Gastrocnemius medialis (tissue), 4 donors: ENCODE measurements at places on chromosomes 3 and 15.

DNA sequence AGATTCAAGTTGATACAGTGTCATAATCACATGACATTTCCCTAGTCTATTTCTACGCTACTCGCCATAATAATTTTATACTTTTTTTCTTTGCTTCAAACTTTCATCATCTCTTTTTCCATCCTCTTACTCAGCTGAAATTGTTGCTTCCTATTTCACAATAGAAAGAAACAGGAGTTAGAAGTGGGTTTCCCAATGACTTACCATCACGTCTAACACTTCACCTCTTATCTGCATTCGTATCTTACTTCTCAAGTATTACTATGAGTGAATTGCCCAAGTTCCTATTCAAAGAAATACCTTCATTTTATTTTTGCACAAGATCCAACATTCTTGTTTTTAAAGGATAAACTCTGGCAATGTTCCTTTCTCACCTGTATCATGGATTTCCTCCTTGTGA is 1539.9 kb downstream of the SI start:
- DNase-seq: no peak

- DNase-seq: no peak
Observed at GRCh38 chr3:147157631-147158030, 248.7 kb downstream of the ZIC4 start.

DNA sequence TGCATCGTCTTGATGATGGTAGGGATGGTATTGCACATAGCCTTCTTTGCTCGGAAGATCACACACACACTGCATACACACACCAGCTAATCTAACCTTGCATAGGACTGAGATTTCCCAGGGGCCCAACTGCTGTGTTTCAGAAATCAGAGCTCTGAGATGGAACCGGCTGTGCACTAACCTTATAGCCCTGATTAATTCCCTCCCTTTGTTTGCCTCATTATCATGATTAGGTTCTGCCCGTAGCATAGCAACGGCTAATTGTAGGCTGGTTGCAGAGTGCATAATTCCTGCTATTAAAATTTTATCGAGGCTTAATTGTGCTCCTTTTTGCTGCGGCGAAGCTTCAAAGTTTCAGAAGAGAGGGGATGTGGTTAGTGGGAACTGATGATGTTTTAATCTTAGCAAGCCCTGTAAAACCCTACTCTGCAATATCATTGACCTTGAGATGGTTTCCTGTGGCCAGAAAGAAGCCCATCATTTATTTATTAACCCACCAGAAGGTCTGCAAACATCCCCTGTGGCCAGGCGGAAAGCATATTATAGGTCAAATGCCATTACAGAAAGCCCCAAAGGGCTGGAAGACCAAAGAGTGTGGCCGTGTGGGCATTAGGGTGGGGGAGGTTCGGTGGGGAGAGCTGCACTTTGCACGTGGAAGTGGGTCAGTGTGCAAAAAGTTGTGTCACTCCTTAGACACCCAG is 56.2 kb upstream of the GLCE start:
- no peak for DNase-seq

DNA sequence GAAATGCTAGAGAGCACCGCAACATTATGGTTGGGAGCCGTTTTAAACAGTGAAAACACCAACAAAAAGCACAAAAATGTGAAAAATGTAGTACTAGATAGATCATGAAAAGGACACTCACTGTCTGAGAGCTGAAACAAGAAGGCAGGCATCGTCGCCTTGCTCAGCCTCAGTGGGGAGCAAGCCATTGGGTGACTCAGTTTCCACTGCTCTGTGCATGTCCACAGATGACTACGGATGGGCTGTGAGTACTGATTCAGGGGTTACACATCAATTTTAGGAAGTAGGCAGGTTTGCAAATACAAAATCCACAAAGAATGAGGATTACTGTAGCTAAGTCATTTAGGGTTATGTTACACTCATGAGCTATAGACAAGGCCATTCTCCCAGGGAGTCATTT is 10.8 kb downstream of the NOX5 start:
- DNase-seq: no peak

DNA sequence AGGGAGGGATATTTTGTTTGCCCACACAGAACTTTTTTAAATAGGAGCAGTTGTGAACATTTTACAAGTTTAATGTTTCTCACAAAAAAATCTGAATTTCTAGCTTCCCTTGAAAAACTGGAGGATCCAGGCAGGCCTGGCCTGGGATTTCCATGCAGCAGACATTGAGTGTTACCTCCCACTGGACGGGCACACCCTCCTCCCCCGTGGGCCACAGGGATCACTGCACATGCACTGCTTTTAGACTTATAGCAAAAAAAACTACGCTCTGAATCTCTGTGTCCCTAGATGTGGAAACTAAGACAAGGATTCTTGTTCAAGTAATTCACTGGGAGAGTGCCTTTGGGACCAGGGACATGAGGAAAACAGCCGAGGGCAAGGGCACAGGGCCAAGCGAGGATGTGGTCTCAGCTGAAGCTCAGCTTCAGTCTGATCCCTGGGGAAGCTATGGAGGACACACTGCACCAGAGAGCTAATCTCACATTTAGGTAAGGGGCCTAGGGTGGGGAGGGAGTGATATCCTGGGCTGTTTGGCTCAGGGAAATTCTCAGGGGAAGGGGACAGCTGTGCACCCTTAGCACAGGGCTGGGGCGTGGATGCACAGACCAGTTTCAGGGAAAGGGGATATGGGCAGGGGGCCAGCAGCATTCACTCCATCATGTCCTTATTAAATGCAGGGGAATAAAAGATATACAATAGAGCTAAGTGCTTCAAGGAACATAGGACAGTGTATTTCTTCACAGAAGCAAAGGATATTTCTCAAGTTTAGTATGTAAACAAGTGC is 46.0 kb downstream of the FSIP1 start:
- DNase-seq: peak; percentile 19
